ENCODE measurements at places on chromosomes 11 and 22.
A peak's percentile ranks its signal among the peaks of the same experiment; 100 is the strongest.

DNA sequence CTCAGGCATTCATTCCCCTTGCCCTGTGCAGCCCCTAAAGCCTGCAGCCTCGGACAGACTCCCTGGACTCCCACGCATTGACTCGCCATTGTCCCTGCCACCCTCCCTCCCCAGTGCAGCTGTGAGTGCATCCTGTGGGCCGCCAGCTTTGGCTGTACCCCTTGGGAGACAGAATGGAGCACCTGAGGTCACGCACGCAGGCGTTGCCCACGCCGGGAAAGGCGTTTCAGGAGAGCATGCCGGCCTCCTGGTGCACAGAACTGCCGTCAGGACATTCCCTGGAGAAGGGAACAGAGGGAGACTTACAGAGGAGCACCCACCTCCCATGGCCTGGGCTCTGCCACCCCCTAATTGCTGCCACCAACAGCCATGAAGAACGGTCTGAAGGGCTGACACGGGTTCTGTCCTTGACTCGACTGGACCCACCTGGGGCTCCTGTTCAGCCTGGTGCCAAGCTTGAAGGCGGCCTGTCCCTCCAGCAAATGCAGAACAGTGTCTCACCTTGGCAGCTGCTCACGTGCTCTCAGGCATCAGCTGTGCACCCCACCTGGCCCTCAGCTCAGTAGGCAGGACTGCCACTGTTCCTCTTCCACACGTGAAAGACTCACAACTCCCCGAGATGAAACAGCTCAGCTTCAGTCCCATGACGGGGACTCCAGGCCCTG is 503.8 kb downstream of the BRD1 start:
- no peaks in the 10 kb centered on the region for H3K36me3 ChIP-seq
- H3K4me3 ChIP-seq: no peak overlapping the region
- peak; percentile 16 for DNase-seq
- H3K27ac ChIP-seq: no peak overlapping the region

- H3K4me1 ChIP-seq: peaks cover 6% of the 10 kb centered on the region
- no peak overlapping the region for H3K27ac ChIP-seq
- no peak for DNase-seq
- H3K4me3 ChIP-seq: no peak overlapping the region
Measured at GRCh38 chr11:72630104-72630852, 43.9 kb downstream of the PDE2A start.

DNA sequence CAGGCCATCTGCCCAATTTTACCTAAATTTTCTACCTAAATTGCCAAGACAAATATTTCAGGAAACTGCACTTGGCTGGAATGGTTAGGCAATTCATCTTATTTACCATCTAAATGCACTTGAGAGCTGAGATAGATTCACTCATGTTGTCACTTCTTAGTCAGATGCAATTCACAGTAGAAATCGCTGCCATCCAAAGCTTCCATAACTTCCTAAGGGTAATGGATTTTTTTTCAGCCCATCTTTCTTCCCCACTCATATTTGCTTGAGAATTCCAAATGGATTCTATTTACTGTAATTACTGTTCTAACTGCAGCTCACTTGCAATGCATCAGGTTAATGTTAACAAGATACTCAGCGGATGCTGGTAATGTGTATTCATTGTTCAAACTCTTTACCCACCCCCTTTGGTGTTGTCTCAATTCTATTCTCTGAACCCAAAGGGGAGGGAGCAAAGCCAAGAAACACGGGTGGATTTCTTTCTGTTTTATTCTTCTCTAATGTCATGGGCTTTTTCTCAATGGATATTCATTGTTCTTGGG is 96.0 kb downstream of the TENM4 start:
- no peak overlapping the region for H3K4me3 ChIP-seq
- DNase-seq: no peak
- H3K4me1 ChIP-seq: peaks cover 7% of the 10 kb centered on the region
- H3K27me3 ChIP-seq: no peaks in the 10 kb centered on the region
- no peak overlapping the region for H3K27ac ChIP-seq

GRCh38 chr22:28600546-28601143 is 79.0 kb downstream of the TTC28 start:
- H3K27me3 ChIP-seq: no peaks in the 10 kb centered on the region
- no peak for DNase-seq
- no peaks in the 10 kb centered on the region for H3K36me3 ChIP-seq
- no peak overlapping the region for H3K4me3 ChIP-seq
- peaks cover 8% of the 10 kb centered on the region for H3K4me1 ChIP-seq
- no peak overlapping the region for H3K27ac ChIP-seq

DNA sequence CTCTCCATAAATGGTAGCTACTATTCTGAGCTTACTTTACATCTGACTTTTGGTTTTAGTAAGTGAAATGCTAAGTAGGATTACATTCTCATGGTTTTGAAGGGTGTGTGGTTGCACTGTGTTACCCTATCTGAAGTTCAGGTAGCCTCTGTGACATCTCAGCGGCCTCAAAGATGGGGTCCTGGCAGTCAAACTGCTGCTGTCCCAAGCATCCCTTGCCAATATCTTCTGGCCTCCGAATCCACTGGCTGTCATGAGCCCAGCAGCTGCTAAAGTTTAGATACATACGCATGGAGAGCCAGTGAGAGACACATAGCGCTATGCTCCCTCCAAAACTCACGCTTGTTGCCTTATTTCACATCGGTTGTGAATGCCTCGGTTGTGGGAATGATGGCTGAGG is 34.9 kb downstream of the UBASH3B start:
- no peak for DNase-seq
- no peaks in the 10 kb centered on the region for H3K36me3 ChIP-seq
- H3K27ac ChIP-seq: no peak overlapping the region
- no peak overlapping the region for H3K4me3 ChIP-seq
- H3K4me1 ChIP-seq: peaks cover 14% of the 10 kb centered on the region

DNA sequence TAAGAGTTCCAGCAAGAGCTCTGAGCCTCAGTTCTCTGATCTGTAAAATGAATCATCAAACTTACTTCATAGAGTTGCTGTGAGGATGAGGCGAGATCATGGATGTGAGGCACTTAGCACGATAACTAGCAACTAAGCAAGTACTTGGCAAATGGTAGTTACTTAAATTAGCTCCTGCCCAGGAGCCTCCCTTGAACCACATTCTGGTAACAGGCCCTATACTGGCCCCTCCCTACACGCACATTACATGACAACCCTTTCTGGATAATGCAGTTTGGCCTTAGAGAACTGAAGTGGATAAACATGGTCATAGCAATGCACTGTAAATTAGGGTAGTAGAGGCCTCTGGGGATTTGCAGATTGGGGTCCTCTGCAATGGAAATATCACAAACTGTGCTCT is 187.4 kb upstream of the NARS2 start:
- no peak overlapping the region for H3K4me3 ChIP-seq
- no peaks in the 10 kb centered on the region for H3K27me3 ChIP-seq
- H3K36me3 ChIP-seq: peaks cover 28% of the 10 kb centered on the region
- H3K4me1 ChIP-seq: peaks cover 8% of the 10 kb centered on the region
- no peak overlapping the region for H3K27ac ChIP-seq
- DNase-seq: no peak

DNA sequence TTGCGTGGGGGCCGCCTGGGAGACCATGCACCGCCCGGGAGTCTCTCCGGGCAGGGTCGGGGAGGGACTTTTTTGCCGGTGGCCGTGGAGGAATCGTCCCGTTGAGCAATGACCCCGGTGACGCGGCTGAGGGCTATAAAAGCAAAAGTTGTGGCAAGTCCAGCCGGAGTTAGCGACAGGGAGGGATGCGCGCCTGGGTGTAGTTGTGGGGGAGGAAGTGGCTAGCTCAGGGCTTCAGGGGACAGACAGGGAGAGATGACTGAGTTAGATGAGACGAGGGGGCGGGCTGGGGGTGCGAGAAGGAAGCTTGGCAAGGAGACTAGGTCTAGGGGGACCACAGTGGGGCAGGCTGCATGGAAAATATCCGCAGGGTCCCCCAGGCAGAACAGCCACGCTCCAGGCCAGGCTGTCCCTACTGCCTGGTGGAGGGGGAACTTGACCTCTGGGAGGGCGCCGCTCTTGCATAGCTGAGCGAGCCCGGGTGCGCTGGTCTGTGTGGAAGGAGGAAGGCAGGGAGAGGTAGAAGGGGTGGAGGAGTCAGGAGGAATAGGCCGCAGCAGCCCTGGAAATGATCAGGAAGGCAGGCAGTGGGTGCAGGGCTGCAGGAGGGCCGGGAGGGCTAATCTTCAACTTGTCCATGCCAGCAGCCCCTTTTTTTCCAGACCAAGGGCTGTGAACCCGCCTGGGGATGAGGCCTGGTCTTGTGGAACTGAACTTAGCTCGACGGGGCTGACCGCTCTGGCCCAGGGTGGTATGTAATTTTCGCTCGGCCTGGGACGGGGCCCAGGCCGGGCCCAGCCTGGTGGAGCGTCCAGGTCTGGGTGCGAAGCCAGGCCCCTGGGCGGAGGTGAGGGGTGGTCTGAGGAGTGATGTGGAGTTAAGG is at the start of gene NEAT1:
NEAT1 (plus strand) TSS at position 166 of the 883 bp plus-strand sequence.
- H3K4me1 ChIP-seq: peaks cover 86% of the 10 kb centered on the region
- H3K4me3 ChIP-seq: peak within 1 kb of the TSS; percentile 88
- no peaks in the 10 kb centered on the region for H3K36me3 ChIP-seq
- peak within 1 kb of the TSS; percentile 100 for H3K27ac ChIP-seq
- DNase-seq: peak; percentile 74

DNA sequence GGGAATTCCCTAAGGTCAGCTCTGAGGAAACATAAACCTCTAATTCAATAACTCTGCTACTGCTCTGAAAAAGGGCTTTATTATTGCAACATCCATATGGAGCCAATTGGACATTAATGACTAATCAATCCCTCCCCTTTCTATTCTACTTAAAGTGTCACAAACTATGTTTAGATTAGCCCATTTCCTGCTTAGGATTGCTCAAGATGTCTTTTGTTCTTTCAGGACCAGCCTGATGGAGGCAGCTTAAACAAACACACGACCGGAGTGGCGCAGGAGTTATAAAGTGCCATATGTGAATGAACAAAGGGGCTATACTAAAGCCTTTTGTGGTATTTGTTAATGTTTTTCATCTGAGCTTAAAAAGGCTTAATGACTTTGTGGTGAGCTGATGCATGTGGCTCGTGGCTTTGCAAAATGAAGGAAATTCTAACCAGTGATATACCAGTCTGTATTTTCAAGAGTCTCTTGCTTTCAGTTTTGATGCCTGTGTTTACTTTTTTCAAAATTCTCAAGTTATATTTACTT is 354.4 kb downstream of the SOX6 start:
- H3K4me3 ChIP-seq: no peak overlapping the region
- no peaks in the 10 kb centered on the region for H3K27me3 ChIP-seq
- H3K27ac ChIP-seq: peak overlapping the region; percentile 32
- DNase-seq: no peak

DNA sequence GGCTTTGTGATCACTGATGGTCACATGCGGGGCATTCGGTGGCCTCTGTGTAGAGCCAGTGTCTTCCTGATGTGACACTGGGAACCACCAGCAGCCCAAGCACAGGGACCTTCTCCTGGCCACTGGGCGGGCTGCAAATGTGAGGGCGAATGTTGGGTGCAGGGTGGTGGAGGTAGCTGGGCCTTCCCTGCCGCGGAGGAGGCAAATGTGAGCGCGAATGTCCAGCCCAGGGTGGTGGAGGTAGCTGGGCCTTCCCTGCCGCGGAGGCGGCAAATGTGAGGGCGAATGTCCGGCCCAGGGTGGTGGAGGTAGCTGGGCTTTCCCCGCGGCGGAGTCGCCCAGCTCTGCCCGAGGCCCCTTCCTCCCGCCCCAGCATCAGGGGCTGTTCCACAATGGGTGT is 23.3 kb downstream of the PTDSS2 start:
- no peak for DNase-seq
- H3K4me3 ChIP-seq: no peak overlapping the region
- no peak overlapping the region for H3K27ac ChIP-seq
- no peaks in the 10 kb centered on the region for H3K27me3 ChIP-seq

DNA sequence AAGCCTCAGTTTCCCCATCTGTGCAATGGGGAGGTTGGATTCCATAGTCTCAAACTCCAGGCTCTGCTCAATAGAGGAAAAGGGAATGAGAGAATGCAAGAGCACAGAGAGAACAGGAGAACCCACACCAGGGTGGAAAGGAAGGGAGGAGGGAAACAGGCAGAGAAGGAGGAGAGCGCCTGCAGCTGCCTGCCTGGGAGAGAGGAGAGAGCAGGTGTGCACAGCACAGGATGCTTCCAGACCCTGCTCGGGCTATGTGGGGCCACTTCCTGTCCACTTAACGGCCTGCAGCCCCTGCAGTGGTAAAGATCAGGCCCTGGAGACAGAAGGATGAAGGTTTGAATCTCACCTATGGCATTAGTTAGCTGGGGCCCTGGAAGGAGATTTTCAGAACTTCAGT is 12.3 kb downstream of the LRRC32 start:
- peaks cover 27% of the 10 kb centered on the region for H3K4me1 ChIP-seq
- no peaks in the 10 kb centered on the region for H3K27me3 ChIP-seq
- H3K4me3 ChIP-seq: no peak overlapping the region
- H3K27ac ChIP-seq: no peak overlapping the region

DNA sequence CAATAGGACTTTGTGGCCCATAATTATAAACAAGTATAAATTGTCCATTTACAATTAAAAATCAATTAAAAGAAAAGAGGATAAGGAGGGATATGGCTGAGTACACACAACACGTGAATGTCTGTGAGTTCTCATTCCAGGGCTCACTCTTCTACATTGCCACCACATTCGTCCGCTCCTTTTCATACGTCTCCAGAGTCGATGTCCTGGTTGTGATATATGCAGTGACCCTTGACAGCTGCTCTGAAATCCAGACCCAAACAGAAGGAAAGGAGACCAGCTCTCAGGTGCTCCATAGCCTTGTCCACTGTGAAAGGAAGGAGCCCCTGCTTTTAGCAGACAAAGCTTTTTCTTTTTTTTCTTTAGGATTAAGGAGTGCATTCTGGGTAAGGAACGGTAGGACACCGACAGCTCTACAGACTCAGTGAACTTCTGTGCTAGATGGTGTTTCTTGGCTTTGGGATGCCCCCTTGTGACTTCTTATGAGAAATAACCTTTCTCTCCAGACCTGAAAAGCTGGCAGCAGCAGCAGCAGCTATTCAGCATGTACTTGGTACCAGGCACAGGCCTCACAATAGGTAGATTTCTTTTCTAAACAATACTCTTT is 19.7 kb upstream of the DNAJB13 start:
- DNase-seq: no peak
- H3K27me3 ChIP-seq: no peaks in the 10 kb centered on the region
- peak overlapping the region; percentile 72 for H3K27ac ChIP-seq
- H3K4me3 ChIP-seq: no peak overlapping the region

GRCh38 chr11:128965485-128965884 is 22.8 kb upstream of the TP53AIP1 start:
- H3K36me3 ChIP-seq: peaks cover 22% of the 10 kb centered on the region
- H3K4me3 ChIP-seq: no peak overlapping the region
- no peaks in the 10 kb centered on the region for H3K27me3 ChIP-seq
- no peaks in the 10 kb centered on the region for H3K4me1 ChIP-seq
- no peak overlapping the region for H3K27ac ChIP-seq

- H3K4me3 ChIP-seq: peak overlapping the region; percentile 27
- DNase-seq: no peak
- no peaks in the 10 kb centered on the region for H3K36me3 ChIP-seq
- peaks cover 85% of the 10 kb centered on the region for H3K4me1 ChIP-seq
- no peaks in the 10 kb centered on the region for H3K27me3 ChIP-seq
Measured at GRCh38 chr11:20031155-20032001, 128.9 kb downstream of the DBX1 start.
